Placental pericyte (primary cell): ENCODE measurements at places on chromosomes 3 and 15. TPM values are rescaled to one million over a fixed set of nuclear protein-coding genes. Genes with fewer than 3 reads are reported as not detected.

Gene TLR9
- total RNA-seq = not detected in 2 replicates

Gene LRRC34
- total RNA-seq = 1.8 and 6.6 TPM in 2 replicates

Gene GPR15
- not detected in 2 replicates for total RNA-seq

Gene CHL1
- not detected in 2 replicates for total RNA-seq

Gene WDR49
- total RNA-seq = not detected in 2 replicates

Gene BFSP2
- not detected in 2 replicates for total RNA-seq

Gene MRPL3
- 114 and 128 TPM in 2 replicates for total RNA-seq

Gene GATA2
- 2.0 and 18.9 TPM in 2 replicates for total RNA-seq

Gene CCDC12
- 24.9 and 32.2 TPM in 2 replicates for total RNA-seq

Gene LRRC31
- not detected in 2 replicates for total RNA-seq

Gene C3orf49
- total RNA-seq = not detected in 2 replicates

Gene DNAJB8
- total RNA-seq = not detected in 2 replicates

Gene FAM174B
- 0.57 and 1.3 TPM in 2 replicates for total RNA-seq

Gene PTPRG
- 40.5 and 45.1 TPM in 2 replicates for total RNA-seq

Gene PLA2G4B
- 0.66 and 1.7 TPM in 2 replicates for total RNA-seq

Gene FBXO22
- total RNA-seq = 40.9 and 60.4 TPM in 2 replicates

Gene AMIGO3
- total RNA-seq = 2.1 and 2.4 TPM in 2 replicates

Gene TMEM207
- not detected in 2 replicates for total RNA-seq

Gene CEMIP
- total RNA-seq = 42.1 and 259 TPM in 2 replicates

Gene STRIT1
- total RNA-seq = not detected in 2 replicates

Gene CFAP91
- total RNA-seq = under 0.01 TPM in 1 of 2 replicates, not detected in the other

Gene SPTBN5
- total RNA-seq = 0.44 and 2.4 TPM in 2 replicates

Gene TRANK1
- 10.7 and 47.5 TPM in 2 replicates for total RNA-seq

Gene GOLGA8M
- total RNA-seq = under 0.01 TPM in 1 of 2 replicates, not detected in the other

Gene ZNF660
- total RNA-seq = 1.7 and 1.8 TPM in 2 replicates

Gene CRBN
- 34.1 and 77.3 TPM in 2 replicates for total RNA-seq

Gene MEGF11
- under 0.01 TPM in 1 of 2 replicates, not detected in the other for total RNA-seq

Gene FAM240A
- not detected in 2 replicates for total RNA-seq

Gene XCR1
- not detected in 2 replicates for total RNA-seq

Gene CKMT1A
- total RNA-seq = not detected in 2 replicates
